HepG2 (cell line): ENCODE measurements at places on chromosomes 16 and 17.

- no peak for DNase-seq
Observed at GRCh38 chr16:74625500-74626350, 18.8 kb upstream of the GLG1 start.

- no peak for DNase-seq
Observed at GRCh38 chr17:21463779-21464407, 87.7 kb downstream of the KCNJ12 start.

GRCh38 chr17:65820811-65821210 lies 259.4 kb upstream of the AXIN2 start:
- DNase-seq, result no peak

DNA sequence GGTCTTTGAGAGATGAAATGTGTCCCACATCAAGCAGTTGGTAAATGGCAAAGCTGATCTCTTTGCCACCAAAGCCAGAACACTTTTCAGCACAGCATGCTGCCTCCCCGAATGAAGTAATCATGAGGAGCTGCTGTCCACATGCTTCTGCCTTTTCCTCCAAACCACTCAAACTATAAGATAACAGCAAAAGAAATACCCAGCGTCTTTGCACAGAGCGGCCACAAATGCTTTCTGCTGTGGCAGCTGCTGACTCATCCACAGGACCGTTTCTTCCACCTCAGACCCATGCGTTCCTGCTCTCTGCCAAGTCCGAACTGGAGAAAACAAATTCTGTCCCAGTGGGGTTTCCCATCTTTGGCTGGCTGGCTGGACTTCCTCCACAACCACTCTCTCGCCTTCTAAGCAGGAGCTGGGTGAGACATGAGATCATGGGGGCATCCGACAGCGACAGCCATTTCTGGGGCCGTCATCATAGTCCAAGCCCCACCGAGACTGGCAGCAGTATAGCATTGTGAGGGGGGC lies 27.1 kb downstream of the TBC1D3B start:
- DNase-seq, result no peak

GRCh38 chr16:47499080-47499699 lies 38.1 kb downstream of the PHKB start:
- DNase-seq, result peak; percentile 45

GRCh38 chr16:20923876-20924275 lies 23.3 kb downstream of the LYRM1 start:
- DNase-seq, result no peak

GRCh38 chr16:65657556-65657955 lies 535.7 kb upstream of the CDH11 start:
- DNase-seq, result no peak

DNA sequence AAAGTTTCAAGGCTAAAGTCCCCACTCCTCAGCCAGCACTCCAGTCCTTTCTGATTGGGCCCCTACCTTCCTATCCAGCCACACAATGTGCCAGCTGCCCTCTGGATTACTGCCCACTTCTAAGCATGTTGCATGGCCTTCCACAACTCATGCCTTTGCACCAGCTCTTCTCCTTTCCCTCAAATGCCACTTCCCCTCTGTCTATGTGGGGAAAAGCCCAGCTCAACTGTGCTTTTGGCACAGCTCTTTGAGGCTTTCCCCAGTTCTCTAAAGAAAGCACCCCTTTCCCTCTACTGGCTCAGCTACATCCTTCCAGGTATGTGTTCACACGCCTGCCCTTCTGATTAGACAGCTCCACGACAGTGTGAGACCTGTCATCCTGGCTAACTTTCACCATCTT lies 18.5 kb downstream of the GTF3C1 start:
- DNase-seq, result no peak

DNA sequence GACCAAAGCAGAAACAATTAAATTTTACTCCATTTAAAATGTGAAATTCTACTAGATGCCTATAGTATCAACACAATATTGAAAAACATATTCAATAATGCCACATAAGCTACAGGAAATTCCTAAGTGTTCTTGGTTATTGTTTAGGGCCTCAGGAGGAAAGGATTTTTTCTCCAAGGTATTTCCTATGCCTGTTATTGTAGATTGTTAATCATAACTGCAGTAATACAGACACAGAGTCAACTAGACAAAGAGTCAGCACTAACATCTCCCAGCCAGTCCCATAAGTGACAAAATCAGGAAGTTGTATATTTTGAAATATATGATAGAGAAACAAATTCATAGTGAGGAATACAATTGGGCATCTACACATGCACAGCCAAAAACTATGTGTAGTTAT lies 782.7 kb upstream of the KIF2B start:
- DNase-seq, result no peak

- peak; percentile 92 for DNase-seq
Observed at GRCh38 chr16:30949650-30950515, 1.0 kb downstream of the ORAI3 start.
